ENCODE measurements at places on chromosomes 13 and 19. TPM values are rescaled to one million over a fixed set of nuclear protein-coding genes. Genes with fewer than 3 reads are reported as not detected.

DNA sequence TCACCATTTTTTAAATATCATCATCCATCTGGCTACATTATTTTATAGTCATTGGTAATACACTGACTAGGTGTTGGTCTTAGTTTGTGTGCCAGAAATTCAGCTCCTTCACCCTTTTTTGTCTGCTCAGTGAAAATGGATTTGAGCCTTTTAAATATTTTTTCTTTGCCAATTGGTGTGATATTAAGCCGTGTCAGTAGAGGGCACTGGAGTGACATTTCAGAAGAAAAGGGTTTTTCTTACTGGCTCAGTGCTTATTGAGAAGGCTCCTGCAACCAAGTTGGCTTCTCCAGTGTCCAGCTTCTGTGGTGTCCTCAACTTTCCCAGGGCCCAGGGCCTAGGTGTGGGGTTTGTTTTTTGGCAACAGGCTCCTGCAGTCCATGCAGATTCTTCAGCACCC is 546.6 kb downstream of the DACH1 start:
- no peak for DNase-seq

DNA sequence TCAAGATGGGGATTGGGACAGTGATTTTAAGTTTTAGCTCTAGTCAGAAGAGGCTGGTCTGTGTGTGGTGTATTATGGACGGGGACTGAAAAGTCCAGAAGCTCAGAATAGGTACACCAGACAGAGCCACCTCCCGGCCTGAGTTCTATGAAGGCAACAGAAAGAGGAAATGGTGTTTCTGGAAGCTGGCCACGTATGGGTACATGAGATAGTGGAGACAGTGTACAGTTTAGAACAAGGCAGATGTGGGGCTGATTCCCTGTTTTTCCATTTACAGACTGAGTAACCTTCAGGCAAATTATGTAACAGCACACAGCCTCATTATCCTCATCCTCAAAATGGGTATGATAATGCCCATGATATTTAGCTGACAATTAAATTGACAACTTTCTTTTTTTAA is 1.3 kb downstream of the ZNF175 start:
- DNase-seq = no peak

GRCh38 chr13:42777467-42777866 is 3.9 kb upstream of the FAM216B start:
- DNase-seq = no peak

- no peak for DNase-seq
These were observed 48.1 kb upstream of the SERPINE3 start for GRCh38 chr13:51291341-51291740.

DNA sequence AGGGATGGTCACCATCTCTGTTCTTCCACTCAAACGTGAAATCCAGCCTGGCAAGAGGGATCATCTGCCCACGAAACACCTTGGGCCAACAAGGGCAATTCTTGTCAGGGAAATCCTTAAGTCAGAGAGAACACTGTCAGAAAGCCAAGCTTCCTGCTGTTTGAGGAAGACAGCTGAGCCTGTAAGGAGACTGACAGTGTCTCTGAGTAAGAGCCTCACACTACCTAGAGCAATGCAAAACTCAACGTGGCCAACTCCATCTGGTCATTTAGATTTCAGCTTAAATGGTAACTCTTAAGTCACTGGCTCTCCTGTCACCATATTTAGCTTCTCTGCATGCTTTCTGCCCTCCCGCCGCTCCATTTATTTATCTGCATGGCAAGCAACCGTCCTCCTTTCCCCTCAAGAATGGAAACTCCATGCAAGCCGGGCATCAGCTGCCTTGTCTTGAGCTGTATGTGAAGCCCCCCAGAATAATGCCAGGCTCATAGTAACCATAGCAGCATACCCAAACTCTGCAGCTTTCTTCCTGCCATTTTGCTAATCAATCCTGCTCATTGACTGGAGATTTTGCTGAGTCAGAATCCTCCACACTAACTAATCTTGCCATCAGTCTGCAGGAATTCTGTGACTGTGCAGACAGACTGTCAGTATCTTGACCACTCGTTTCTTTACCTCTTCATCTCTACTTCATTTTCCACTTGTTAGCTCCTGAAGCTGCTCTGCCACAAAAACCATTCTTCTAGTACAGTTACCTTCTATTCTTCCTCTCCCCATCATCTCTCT is 159.8 kb downstream of the IRS2 start:
- DNase-seq = no peak

- DNase-seq = no peak
These were observed 96.3 kb upstream of the SOX1 start for GRCh38 chr13:111970494-111971141.

- no peak for DNase-seq
These were observed 89.4 kb downstream of the COL4A2 start for GRCh38 chr13:110396476-110396875.

DNA sequence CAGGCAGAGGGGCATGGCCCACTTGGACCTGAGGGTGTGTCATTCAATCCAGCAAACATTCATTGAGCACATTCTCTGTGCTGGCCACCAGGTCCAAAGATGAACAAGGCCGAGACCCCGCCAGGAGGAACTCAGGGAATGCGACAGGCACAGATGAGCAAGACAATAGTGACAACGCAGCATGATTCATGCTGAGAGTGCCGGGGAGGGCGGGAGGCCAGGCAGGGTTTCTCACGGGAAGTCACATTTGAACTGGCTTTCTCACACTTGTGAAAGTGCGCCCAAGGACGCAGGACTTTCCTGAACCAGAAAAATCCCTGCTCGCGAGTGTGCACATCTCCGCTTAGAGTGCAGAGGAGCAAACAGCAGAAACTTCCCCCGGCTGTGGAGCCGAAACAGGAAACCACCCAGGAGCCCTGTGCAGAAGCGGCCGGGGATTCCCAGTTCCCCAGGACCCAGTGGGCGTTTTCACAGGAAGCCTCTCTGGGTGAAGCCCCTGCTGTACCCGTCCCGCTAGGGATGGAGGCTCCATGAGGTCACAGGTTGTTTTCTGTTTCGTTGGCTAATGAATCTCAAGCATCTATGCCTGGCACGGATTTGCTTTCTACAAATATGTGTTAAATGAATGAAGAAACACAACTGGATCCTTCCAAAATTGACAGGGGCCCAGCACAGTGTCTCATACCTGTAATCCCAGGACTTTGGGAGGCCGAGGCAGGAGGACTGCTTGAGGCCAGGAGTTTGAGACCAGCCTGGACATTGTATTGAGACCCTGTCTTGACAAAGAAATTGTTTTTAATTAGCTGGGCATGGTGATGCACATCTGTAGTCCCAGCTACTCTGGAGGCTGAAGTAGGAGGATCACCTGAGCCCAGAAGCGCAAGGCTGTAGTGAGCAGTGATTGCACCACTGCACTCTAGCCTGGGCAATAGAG is 68.4 kb upstream of the TM9SF2 start:
- DNase-seq = peak; percentile 58

- no peak for DNase-seq
These were observed 29.1 kb upstream of the PCDH9 start for GRCh38 chr13:67259208-67259607.

GRCh38 chr19:37654118-37654517 is 1.1 kb downstream of the ZFP30 start:
- no peak for DNase-seq

GRCh38 chr13:23020246-23020843 is 160.4 kb upstream of the SGCG start:
- peak; percentile 85 for DNase-seq

- no peak for DNase-seq
These were observed 56.6 kb upstream of the DOCK9 start for GRCh38 chr13:99034333-99035085.

Gene PCDH17
- total RNA-seq = 18.5 TPM

Gene BCL3
- total RNA-seq = 86.8 TPM

Gene DOCK6
- total RNA-seq = 112 TPM

Gene GNA15
- total RNA-seq = 8.7 TPM

Gene ALKBH6
- total RNA-seq = 21.5 TPM

Gene CYP4F2
- 0.31 TPM for total RNA-seq
